ENCODE measurements at places on chromosomes 5 and 9.

DNA sequence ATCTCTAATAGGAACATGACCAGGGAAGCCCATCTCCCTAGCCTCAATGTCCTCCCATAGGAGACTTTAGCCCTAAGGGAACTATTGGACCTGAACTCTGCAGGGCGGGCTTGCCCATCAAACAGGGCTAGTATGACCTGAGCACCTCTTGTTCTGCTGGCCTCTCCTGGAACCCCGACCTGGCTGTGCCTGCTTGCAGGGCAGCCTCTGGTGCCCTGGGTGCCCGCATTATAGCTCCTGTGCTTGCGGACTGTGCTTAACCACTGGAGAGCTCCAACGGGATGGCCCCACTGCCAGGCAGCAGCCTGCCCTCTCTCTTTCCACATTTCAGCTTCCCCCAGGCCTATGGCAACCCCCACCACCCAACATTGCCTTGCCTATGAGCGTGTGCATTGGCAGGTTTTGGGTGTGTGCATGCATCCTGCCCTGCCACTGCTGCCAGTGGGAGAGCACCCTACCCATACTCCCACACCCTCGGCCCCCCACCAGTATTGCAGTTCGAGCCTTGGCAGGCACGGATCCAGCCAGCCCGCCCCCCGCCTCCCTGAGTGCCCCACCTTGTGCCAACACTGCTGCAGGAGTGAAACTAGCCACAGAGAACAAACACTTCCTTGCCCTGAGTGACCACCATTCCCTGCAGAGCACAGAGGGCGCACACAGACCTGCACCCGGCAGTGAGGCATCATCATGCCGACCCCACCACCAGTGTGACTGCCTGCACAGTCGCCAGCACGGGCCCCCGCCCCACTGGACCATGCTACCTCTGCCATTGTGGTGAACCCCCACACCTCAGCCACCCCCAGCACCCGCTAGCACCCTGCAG lies 1123.8 kb upstream of the CDH6 start:
- H3K36me3 ChIP-seq: no peaks in the 10 kb centered on the region
- DNase-seq: peak; percentile 7
- H3K27me3 ChIP-seq: no peaks in the 10 kb centered on the region

DNA sequence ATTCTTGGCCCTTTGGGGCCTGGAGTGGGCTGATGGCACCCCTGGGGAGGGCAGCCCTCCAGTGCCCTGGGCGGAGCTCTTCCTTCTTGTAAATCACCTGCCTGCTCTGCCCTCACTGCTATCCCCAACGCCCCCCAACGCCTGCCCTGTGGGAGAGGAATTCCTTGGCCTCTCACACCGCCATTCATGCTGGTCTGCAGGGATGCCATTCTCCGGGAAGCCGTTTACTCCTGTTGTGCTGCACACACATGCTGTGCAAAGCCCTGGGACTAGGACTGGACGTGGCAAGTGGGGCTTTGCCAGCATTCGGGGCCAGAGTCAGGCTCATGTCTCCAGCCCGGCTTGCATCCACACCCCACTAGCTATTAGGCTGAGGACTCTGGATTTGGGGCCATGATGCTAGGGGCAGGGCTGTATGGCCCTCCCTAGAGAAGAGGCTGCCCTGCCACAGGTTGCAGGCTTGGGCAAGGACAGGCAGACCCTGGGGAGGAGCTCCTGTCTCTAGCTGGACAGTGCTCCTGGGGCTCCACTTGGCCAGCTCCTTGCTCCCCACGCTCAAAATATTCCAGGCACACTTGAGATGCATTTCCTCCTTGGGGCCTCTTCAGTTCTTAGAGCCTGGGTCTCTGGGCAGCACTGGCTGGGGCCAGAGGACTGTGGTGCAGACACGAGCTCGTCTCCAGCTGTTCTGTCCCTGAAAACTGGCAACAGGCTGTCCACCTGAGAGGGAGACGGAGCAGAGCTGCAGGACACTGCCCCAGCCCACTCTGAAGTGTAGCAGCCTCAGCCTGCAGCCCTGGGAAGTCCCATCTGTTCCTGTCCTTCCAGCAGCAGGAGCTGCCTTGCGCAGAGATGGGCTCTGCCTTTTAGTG lies 226.9 kb downstream of the CACNA1B start:
- no peaks in the 10 kb centered on the region for H3K4me1 ChIP-seq
- DNase-seq: no peak
- H3K27ac ChIP-seq: no peak overlapping the region

DNA sequence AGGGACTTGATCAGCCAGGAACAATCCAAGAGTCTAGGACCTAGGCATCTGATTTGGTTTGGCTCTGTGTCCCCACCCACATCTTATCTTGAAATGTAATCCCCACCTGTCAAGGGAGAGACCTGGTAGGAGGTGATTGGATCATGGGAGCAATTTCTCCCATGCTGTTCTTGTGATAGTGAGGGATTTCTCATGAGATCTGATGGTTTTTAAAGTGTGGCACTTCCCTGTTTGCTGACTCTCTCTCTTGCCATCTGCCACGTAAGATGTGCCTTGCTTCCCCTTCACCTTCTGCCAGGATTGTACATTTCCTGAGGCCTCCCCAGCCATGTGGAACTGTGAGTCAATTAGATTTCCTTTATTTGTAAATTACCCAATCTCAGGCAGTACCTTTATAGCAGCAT lies 201.7 kb upstream of the ACTBL2 start:
- H3K27ac ChIP-seq: no peak overlapping the region
- no peak overlapping the region for H3K4me3 ChIP-seq
- H3K4me1 ChIP-seq: no peaks in the 10 kb centered on the region
- no peaks in the 10 kb centered on the region for H3K27me3 ChIP-seq
- H3K36me3 ChIP-seq: no peaks in the 10 kb centered on the region

GRCh38 chr5:98763001-98763630 lies 10.3 kb upstream of the RGMB start:
- no peak overlapping the region for H3K4me3 ChIP-seq
- peaks cover under 1% of the 10 kb centered on the region for H3K4me1 ChIP-seq
- no peaks in the 10 kb centered on the region for H3K36me3 ChIP-seq
- no peak for DNase-seq
- H3K27ac ChIP-seq: no peak overlapping the region

- peak; percentile 56 for DNase-seq
- H3K27me3 ChIP-seq: peaks cover 2% of the 10 kb centered on the region
- H3K36me3 ChIP-seq: no peaks in the 10 kb centered on the region
- peak overlapping the region; percentile 42 for H3K27ac ChIP-seq
Measured at GRCh38 chr9:129609486-129610212, 11.3 kb downstream of the C9orf50 start.

DNA sequence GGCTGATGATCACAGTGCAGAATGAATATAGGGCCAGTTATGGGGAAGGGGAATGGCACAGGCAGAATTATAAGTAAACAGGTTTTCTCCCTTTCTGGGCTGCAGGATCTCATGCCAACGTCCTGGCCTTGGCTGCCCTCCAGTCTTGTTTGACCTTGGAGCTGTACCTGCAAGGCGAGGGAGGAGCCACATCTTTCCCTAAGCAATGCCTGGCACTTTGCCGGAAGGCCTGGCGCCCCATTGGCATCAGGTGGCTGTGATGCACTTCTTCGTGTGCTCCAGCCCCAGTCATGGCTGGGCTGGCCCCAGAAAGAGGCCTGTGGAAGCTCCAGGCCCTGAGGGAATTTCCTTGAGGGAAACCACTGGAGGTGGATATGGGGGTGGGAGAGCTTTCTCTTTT lies 16.7 kb upstream of the IQGAP2 start:
- H3K4me3 ChIP-seq: no peak overlapping the region
- H3K36me3 ChIP-seq: no peaks in the 10 kb centered on the region
- peaks cover 37% of the 10 kb centered on the region for H3K4me1 ChIP-seq
- DNase-seq: no peak
- no peaks in the 10 kb centered on the region for H3K27me3 ChIP-seq
- no peak overlapping the region for H3K27ac ChIP-seq

DNA sequence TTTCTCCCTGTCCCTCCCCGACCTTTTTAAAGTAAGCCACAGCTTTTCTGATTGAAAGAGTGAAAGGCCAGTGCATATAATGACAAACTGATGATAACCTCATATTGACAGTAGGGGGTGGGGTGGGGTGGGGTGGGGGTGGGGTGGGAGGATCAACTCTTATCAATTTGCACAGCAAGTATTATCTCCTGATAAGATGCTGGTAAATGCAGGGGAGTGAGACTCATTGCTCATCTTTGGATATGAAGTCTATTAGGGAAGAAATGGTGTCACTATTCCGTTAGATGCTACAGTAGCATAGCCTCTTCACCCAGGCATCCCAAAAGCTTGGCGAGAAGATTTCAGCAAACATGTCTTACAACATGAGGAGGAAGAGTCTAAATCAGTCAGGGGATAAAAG lies 38.9 kb upstream of the HMGCS1 start:
- DNase-seq: no peak
- no peak overlapping the region for H3K4me3 ChIP-seq
- H3K27ac ChIP-seq: no peak overlapping the region
- H3K27me3 ChIP-seq: peaks cover 2% of the 10 kb centered on the region
- no peaks in the 10 kb centered on the region for H3K36me3 ChIP-seq

DNA sequence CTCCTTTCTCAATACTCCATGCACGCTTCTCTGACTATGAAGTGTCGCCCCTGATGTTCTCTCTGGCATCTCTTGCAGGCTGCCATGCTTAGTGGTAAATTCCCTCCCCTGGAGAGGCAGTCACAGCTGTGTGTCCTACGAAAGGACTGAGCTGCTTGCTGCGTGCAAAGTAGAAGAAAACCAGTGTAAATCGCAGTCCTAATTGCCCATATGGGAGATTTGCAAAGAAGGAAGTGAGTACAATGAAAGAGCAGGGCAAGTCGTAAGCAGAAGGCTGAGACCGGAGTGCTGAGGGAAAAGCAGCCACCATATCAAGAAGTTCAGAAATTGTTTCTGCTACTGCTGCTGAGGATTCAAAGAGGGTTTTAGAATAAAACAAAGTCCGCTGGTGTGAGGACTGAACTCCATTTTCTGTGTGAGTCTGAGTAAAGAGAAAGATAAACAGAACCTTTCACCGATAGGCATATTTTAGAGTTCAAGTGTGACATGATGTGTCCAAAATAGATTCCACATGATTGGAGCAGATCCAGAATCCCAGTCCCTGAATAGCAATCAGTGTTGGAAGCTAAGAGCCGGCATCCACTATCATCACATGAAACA lies 507.8 kb upstream of the MPDZ start:
- DNase-seq: no peak
- H3K27me3 ChIP-seq: no peaks in the 10 kb centered on the region
- H3K4me1 ChIP-seq: no peaks in the 10 kb centered on the region
- H3K4me3 ChIP-seq: no peak overlapping the region

GRCh38 chr9:35272989-35273388 lies 111.2 kb downstream of the UNC13B start:
- DNase-seq: no peak
- H3K4me3 ChIP-seq: no peak overlapping the region
- no peaks in the 10 kb centered on the region for H3K36me3 ChIP-seq
- H3K27ac ChIP-seq: no peak overlapping the region
- peaks cover 26% of the 10 kb centered on the region for H3K4me1 ChIP-seq
- H3K27me3 ChIP-seq: peaks cover 5% of the 10 kb centered on the region

DNA sequence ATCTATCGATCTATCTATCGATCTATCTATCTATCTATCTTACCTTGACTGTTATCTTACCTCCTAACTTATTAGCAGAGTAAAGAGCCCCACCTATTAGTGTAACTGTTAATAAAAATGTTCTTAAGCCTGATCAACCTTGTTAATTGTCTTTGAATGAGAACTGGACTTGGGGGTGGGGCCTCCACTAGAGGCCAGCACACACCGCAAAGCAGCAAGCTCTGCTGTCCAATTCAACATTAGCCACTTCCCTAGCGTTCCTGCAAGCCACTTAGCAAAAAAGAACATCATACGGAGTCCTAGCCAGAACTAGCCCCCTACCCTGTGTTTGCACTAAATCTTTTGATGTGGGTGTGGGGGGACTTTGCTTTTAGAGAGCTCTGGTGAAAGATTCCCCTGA lies 515.8 kb downstream of the KDM4C start:
- no peaks in the 10 kb centered on the region for H3K4me1 ChIP-seq
- H3K4me3 ChIP-seq: no peak overlapping the region
- peaks cover 15% of the 10 kb centered on the region for H3K27me3 ChIP-seq
- no peak overlapping the region for H3K27ac ChIP-seq
- no peak for DNase-seq
- H3K36me3 ChIP-seq: no peaks in the 10 kb centered on the region

DNA sequence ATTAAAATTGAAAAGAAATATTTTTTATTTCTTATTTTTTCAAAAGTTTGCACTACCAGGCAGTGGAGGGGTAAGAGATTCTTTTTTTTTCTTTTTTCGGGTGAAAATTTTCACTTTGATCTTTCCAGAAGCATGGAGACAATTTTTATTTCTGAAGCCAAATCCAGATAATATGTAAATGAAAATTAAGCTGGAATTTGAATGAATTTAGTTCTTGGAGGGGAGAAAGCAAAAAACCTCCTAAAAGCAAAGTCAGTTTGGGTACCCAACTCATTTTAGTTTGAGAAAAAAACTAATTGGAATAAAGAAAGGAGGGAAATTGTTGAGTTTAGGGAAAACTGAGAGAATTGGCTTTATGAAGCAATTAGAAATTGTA lies 872 bp downstream of the ZNF618 start:
- no peak overlapping the region for H3K27ac ChIP-seq
- peaks cover 1% of the 10 kb centered on the region for H3K36me3 ChIP-seq
- peaks cover 8% of the 10 kb centered on the region for H3K27me3 ChIP-seq
- no peak for DNase-seq

DNA sequence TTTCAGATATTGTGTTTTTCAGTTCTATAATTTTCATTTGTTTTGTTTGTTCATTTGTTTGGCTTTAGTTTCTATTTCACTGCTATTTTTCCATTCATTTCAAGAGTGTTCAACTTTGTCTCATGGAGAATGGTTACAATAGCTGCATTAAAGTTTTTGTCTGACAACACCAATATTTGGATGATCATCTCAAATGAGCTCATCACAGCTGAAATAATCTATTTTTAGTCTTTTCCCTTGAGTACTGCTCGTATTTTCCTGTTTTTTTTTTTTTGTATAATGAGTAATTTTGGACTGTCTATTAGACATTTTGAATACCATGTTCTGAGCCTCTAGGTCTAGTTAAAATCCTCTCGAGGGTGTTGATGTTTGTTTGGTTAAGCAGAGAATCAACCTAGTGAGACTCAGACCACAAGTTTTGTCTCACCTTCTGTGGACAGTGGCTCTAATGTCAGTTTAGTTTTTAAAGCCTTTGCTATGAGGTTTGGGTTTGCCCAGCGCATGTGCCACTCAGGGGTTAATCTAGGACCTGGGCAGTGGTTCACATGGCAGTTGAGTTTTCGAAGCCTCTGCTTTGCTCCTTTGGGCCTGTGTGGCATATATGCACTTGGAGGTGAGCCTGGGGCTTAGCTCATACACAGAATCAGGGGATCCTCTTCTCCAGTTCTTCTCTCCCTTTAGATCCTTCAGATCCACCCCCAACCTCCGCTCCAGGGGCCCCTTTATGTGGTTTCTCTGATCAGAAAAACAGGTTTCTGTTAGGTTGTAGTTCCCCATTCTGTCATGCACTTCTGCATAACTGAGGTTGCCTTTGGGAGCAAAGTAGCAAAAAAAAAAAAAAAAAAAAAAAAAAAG lies 79.8 kb downstream of the ARSB start:
- no peak overlapping the region for H3K27ac ChIP-seq
- H3K4me3 ChIP-seq: no peak overlapping the region
- DNase-seq: no peak
- H3K27me3 ChIP-seq: no peaks in the 10 kb centered on the region
- H3K36me3 ChIP-seq: peaks cover 10% of the 10 kb centered on the region

- H3K4me3 ChIP-seq: no peak overlapping the region
- DNase-seq: no peak
- peaks cover 41% of the 10 kb centered on the region for H3K4me1 ChIP-seq
- H3K27me3 ChIP-seq: no peaks in the 10 kb centered on the region
- no peak overlapping the region for H3K27ac ChIP-seq
Measured at GRCh38 chr5:133926489-133927299, 41.7 kb downstream of the C5orf15 start.

All from activated CD4-positive, alpha-beta memory T cell treated with anti-CD3 and anti-CD28 coated beads for 36 hours (primary cell).